ENCODE measurements at places on chromosomes 3 and 15. TPM values are rescaled to one million over a fixed set of nuclear protein-coding genes. Genes with fewer than 3 reads are reported as not detected.

FBLN2 gene
- 46.9 TPM for total RNA-seq

EXD1 gene
- total RNA-seq, result not detected

BTLA gene
- total RNA-seq, result 0.18 TPM

PTH1R gene
- total RNA-seq, result 20.7 TPM

Data from muscle of leg (tissue), 16 donors.